ENCODE measurements at places on chromosomes 4 and X.

DNA sequence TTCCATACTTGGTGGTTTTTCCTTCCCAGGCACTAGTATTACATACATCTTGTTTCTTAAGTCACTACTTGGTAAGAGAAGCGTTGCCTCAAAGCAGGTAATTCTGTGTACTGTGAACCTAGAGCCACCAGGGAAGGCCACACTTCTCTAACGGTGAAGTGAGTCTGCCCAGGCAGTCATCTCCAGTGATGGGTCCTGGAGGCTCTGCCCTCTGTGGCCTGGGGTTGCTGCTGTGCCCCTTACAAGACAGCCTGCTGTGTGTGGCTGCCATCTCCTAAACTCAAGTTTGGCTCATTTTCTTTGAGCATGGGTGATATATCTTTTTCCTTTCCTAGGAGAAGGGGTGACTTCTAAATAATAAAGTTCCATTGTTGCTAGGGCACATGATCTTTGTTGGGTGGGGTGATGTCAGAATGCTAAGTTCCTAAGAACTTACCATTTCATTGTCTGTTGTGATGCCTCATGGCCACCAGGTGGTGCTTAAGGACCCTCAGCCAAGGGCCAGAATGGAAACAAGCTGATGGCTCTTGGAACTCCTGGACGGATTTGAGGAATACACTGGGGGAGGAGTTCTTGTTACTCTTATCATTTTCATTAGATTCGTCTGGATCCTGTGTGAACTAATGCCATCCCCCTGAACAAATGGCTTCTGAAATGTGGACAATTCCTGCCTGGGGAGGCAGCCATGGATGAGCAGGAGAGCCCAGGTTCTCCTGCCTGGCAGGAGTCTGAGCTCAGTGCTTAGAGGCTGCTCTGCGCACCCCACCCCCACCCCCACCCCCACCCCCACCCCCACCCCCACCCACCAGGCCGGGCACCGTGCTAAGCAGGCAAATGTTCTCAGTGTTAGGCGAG lies 41.1 kb upstream of the WDR1 start:
- DNase-seq = no peak

- DNase-seq = no peak
These were observed 239.8 kb downstream of the AFAP1 start for GRCh38 chr4:7699825-7700224.

- DNase-seq = no peak
These were observed 470.0 kb downstream of the FAT4 start for GRCh38 chr4:125784741-125785140.

- DNase-seq = no peak
These were observed 406.7 kb upstream of the ACTRT1 start for GRCh38 chrX:128458888-128459287.

- DNase-seq = no peak
These were observed 16.7 kb downstream of the OPHN1 start for GRCh38 chrX:68416592-68416991.

- DNase-seq = no peak
These were observed 250.4 kb downstream of the PTTG2 start for GRCh38 chr4:38210396-38211114.

GRCh38 chr4:8422327-8422726 lies 18.2 kb downstream of the ACOX3 start:
- DNase-seq = no peak

GRCh38 chr4:5266991-5267390 lies 215.7 kb downstream of the STK32B start:
- no peak for DNase-seq

- DNase-seq = no peak
These were observed 47.7 kb downstream of the ARHGEF9 start for GRCh38 chrX:63737131-63737921.

- DNase-seq = peak; percentile 14
These were observed 367.0 kb downstream of the BCOR start for GRCh38 chrX:39730662-39731329.

DNA sequence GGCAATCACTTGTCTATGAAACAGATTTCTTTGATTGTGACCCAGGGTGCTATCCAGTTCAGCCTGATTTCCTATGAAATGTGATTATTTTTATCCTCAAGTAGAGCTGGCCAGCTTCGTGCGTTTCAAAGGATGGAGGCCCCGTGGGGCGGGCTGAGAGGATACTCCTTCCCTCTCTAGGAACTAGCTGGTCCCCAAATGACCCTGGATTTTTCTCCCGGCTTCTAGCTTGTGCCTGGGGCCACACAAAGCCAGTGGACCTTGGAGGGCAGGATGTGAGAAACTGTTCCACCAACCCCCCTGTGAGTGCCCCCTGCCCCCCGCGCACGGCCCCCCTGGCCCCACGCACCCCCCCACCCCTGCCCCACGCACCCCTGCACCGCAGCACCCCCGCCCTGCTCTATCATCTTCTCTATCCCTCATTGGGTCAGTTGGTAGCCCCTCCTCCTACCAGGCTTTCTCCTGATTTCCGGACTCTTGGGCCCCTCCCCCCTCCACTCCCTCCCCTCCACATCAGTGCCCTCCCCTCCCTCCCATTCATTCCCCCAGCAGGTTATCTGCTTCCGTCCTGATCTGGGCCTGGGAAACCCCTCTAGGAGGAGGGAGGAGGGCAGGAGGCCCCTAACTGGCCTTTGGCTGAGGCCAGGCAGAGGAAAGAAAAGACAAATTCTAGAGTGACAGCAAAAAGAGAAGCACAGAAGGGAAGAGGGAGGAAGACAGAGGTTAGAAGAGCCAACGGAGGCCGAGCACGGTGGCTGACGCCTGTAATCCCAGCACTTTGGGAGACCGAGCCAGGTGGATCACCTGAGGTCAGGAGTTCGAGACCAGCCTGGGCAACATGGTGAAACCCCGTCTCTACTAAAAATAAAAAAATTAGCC lies 3.3 kb downstream of the XPNPEP2 start:
- DNase-seq = no peak

DNA sequence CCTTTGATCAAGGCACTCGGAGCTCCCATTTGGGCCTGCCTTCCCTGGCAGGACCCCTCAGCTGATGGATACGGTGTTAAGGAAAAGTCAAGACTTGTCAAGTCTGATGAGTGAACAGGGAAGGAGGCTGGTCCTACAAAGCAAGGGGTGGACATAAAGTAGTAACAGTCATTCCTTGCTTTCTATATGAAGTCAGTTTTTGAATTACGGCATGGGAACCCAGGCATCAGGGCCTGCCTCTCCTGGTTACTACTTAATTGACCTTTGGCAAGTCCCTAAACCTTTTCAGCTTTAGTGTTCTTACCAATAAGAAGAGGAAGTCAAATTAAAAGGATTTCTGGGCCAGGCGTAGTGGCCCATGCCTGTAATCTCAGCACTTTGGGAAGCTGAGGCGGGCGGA lies 7.0 kb downstream of the CHST7 start:
- no peak for DNase-seq

- no peak for DNase-seq
These were observed 10.3 kb upstream of the CLNK start for GRCh38 chr4:10694828-10695209.

GRCh38 chr4:83110970-83111750 lies 3.4 kb downstream of the PLAC8 start:
- no peak for DNase-seq

Data from caudate nucleus (tissue), 63 donors.